ENCODE measurements at places on chromosomes 6 and 20.

- peak; percentile 35 for DNase-seq
These were observed 656.7 kb upstream of the ID4 start for GRCh38 chr6:19180348-19181072.

- no peak for DNase-seq
These were observed 72.8 kb downstream of the CD83 start for GRCh38 chr6:14190191-14190928.

DNA sequence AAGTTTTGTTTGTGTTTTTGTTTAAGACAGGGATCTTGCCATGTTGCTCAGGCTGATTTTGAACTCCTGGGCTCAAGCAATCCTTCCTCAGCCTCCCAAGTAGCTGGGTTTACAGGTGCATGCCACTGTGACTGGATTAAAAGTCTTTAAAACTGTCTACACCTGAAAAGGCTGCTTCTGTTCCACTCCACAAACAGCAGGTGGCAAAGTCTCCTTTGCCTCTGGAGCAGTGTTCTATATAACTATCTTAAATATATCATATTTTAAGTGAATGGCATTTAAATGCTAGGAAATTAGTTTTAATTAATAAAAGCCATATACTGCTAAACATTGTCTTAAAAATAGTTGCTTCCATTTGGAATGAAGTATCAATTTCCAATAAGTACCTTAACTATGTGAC, 89.2 kb upstream of the BCLAF1 start:
- DNase-seq: no peak

DNA sequence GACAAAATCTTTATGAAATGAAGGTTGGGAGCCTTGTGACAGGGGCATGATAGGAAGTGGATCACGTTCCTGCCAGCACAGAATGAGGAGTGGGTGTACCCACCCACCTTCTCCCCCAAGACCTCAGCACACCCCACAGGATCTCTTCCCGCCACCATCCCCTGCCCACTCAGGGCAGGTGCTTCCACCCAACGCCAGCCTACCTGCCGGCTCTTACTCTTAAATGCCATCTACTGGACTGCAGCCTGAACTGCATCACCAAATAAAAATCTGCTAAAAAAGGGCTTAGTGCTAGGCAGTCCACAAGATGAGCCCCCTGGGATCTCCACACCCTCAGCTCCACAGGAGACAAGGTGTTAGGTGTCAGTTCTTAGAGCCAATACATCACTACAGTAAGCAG, 20.6 kb downstream of the DTNBP1 start:
- no peak for DNase-seq

GRCh38 chr6:24154121-24154520, 28.1 kb downstream of the NRSN1 start:
- no peak for DNase-seq

GRCh38 chr6:4884646-4885340, 108.6 kb downstream of the CDYL start:
- no peak for DNase-seq

DNA sequence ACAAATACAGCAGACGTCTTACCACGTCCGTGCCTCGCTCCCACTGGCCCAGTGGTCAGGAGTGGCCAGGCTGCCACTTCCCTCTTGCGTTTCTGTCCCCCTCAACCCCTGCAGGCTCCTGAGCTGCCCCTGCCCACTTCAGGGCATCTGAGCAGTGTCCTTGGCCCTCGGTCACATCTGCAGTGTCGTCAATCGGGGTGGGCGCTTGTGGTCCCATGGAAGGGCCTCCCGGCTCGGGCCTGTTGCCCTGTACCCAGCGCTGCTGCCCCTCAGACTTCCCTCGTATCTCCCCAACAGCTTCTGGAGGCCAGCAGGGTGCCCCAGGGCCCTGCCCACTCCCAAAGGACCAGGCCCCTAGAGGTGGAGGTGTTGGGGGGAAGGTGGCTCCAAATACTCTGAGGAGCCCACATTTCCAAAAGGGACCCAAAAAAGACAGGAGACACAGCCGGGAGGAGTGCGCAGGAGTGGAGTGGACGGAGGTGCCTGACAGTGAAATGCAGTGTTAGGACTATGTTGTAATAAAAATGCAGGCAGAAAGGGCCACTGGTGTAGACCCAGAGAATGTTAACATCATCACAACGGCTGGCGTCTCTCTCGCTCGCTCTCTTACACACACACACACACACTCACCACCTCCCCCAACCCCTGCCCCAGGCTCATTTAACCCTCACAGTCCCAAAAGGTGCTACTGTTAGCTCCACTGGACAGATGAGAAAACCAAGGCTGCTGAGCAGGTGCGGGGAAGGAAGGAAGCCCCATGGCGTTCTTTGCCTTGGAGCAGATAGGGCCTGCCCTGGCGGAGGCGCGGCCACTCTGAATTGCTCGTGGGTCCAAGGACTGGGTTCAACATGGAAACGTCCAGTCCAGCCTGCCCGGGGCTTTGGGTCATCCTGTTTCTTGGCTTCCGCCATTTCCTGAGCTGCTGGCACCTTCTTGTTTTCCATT, 343.9 kb downstream of the ZFAND3 start:
- no peak for DNase-seq

- no peak for DNase-seq
These were observed 42.3 kb upstream of the GRIK2 start for GRCh38 chr6:101351173-101351572.

- DNase-seq: no peak
These were observed 189.4 kb upstream of the ECI2 start for GRCh38 chr6:4324746-4325145.

DNA sequence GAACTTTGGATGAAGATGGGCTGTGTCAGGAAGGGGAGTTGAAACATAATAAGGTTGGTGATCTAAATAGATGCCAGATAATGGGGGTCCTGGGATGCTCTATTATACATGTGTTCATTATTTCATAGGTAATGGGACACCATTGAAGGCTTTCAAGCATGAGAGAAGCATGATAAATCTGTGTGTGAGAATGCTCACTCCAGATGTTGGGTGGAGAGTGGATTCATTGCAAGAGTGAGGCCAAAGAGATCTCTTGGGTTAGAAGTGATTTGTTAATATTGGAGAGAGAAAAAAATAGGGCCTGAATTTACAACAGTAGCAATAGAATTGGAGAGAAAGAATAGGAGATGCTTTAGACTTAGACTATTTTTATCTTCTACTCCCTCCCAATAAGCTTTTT, 321.3 kb downstream of the SAMD5 start:
- DNase-seq: no peak

DNA sequence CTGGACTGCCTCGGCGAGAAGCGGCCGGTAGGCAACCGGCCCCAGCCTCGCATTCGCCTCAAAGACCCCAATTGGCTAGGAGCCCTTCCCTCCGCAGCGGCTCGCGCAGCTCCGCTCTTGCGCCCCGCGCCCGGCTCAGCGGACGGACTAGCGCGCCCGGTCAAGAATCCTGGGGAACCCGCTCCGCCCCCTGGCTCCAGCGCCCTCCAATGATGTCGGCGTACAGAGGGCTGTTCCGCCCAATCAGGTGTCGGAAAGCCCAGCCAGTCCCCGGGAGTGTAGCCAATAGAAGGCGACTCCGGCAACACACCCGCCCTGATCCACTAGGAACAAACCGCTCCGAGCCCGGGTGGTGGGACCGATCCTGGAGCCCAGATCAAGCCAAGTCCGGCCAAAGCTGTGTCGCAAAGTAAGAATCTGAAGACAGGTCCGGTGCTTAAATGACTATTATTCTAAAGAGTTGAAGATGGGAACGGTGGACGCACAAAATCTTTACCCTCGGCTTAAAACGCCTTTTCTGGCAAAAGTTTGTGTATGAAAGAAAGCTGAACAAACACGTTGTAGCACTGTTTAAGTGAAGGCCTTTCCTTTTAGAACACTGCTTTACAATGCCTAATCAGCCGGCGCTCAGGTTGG, 132.2 kb downstream of the OGFRL1 start:
- peak; percentile 96 for DNase-seq

DNA sequence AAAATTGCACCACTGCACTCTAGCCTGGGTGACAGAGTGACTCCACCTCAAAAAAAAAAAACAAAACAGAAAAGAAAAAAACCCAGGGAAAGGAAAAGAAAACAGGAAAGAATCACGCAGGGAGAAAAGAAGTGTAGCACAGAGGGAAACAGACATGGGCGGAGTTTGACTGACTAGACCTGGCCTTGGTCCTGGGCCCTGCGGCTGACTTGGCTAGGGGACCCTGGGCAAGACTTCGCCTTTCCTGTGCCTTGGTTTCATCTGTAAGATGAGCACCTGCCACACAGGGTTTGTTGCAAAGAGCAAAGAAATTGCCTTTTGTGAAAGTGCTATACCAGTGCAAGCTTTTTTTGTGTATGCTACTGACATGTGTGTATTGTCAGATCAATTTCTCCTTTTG, 71.3 kb upstream of the KCNG1 start:
- DNase-seq: no peak

DNA sequence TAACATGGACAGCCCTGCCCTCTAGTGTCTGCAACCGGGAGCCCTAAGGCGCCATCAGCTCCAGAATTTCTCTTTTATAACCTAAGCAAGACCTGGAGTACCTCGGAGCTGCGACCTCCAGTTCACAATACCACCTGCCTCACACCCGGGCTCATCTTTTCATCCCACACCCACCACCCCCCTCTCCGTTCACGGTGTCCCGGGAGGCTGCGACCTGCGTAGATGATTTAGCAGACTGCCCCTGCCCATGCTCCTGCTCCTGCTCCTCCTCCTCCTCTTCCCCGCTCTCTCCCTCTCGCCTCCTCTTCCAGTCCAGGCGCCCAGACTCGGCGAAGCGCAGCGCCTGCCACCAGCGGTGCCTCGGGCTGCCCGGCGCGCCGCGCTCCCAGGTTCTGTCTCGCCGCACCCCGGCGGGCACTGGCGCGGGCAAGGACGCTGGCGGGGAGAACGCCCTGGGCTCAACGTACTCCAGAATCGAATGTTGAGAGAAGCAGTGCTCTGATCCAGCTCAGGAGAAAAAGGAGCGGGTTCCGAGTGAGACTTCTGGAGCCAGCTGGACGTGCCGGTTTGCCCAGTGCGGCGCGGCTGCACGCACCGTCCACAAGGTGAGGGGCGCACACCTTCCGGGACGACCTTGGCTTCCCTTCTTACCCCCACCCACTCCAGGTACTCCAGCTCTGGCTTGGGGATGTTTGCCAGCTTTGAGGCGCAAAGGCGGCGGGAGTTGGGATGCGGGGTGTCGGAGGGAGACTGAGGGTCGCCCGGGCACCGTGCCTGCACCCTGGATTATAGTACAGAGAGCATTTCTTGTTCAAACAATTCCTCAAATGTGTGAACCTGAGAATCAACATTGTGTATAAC, at the start of gene HTR1E:
TSS of gene HTR1E (plus strand) at position 310 of the 861 bp plus-strand sequence. CDS start 77,807 bp downstream, outside the sequence.
- peak; percentile 31 for DNase-seq

DNA sequence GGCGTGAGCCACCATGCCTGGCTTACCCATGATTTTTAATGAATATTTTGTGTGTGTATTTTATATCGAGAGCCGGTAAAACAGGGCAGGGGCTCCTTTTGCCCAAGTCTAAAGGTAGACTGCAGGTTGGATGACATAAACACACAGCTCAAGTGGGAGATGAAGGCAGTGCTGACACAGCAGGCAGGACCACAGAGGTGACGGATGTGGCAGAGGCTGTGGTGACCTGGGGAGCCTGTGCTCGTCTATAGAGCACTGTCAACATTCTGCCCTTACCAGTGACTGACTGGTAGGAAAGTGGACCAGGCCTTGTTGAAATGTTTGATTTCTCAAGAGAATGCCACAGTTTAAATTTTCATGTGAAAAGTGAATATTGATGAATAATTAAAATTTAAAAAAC, 137.5 kb downstream of the ZFP64 start:
- DNase-seq: no peak

GRCh38 chr20:19492116-19492515, 265.9 kb upstream of the RIN2 start:
- DNase-seq: no peak

DNA sequence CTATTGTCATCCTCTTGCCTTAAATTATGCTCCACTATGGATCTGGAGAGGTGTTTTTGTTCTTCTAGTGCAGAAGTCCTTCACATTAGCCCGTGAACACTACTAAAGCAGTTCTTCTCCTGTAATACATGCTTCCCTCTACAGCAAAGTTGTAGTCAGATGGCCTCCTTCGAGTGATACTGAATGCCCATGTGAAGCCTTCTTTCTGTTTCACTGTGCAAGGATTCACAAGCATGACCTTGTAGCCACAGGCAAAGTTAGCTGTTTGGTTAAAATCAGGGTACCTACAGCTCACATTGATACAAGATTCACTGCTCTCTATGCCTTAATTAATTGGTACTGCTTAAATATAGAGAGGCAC, 47.6 kb downstream of the ARHGAP18 start:
- no peak for DNase-seq

- no peak for DNase-seq
These were observed 1.3 kb upstream of the ENPP4 start for GRCh38 chr6:46128476-46128875.

GRCh38 chr20:59063358-59064213, 21.0 kb upstream of the PRELID3B start:
- peak; percentile 48 for DNase-seq

DNA sequence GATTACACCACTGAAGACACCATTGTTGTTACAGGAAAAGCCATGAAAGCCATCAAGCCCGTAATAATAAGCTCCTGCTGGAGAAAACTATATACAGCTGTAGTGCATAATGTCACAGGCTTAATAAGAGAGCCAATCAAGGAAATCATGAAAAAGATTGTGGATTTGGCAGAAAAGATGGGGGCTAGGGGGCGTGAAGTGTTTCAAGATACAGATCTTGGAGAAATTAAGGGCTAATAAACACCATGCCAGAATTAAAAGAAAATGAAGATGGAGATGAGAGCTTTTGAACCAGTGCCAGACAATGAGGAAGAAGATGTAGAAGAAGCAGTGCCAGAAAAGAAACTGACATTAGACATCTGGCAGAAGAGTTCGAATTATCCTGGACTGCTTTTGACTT, 43.2 kb upstream of the DTNBP1 start:
- DNase-seq: no peak

GRCh38 chr6:163404825-163405265, 9.7 kb upstream of the QKI start:
- no peak for DNase-seq

- DNase-seq: no peak
These were observed 39.5 kb downstream of the ASXL1 start for GRCh38 chr20:32397567-32398084.

GRCh38 chr6:82097676-82098075, 149.9 kb downstream of the IBTK start:
- no peak for DNase-seq

DNA sequence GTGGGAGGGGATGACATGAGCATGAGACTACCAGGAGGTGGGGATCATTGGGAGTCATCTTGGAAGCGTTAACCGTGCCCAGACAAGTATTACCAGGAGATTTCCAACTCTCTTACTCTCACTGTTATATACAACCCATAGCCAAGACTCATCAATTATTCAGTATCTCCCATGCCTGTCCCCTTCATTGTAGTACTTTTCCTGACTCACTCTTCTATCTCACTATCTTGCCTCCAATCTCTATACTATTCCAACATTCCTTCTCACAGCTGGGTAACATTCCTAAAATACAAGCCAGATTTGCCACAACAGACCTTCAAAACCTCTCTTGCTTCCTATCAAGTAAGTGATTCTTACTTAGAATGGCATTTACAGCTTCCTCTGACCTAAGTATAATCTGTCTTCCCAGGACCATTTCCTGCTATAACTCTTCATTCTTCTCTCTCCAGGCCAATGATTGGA, 226.3 kb upstream of the SMLR1 start:
- peak; percentile 59 for DNase-seq
